Activated naive CD8-positive, alpha-beta T cell treated with anti-CD3 and anti-CD28 coated beads, Interleukin-2, amount 50 U/mL, for 24 hours (primary cell): ENCODE measurements at places on chromosomes 5 and 9.
A peak's percentile ranks its signal among the peaks of the same experiment; 100 is the strongest.

DNA sequence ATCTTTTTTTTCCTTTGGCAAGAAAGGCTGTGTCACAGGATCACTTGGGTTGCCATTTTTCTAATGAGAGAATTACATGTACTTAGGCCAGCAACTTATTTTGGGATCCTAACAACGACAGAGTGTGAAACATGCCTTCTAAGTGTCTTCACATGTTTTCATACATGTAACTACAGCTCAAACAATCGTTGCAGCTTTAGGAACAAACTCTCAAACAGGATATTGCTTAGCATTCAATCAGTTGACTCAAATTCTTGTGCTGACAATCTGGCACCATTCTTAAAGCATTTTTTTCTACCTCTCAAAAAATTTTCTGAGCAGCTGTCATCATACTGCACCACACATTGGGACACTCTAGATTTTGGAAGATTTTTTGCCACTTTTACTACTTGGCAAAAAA, 435.5 kb downstream of the HINT1 start:
- DNase-seq, result no peak

DNA sequence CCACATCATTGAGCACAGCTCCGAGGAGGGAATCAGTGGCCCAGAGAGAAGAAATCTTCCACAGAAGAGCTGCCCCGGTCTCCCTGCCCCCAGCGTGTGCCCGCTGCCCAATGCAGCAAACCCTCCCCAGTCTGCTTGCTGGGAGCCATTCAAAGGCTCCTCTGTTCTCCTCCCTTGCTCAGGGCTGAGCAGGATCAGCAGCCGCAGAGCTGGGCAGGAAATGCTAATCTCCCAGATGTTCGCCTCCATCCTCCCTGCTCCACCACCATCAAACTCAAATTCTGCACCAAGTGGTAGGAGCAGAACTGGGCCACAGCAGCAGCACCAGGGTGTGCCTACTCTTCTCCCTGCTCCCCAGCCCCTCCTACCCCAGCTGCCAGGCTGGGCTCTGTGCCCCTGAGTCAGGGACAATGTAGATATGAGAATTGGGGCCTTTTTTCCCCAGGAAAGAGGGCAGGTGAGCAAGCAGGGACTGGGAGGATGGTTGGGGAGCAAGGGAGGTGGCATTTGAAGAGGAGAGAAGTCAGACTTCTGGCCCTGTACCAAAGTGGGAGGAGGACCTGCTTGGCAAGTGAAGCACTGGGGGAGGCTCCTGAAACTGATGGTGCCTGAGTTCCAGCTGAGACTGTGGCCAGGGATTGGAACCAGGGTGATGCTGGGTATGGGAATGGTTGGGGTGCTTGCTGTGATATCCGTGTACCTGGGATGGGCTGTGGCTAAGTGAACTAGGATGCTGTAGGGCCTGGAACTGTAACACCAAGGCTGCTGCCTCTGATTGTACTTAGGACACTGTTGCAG, 1.9 kb upstream of the PCDH1 start:
- DNase-seq, result no peak

- DNase-seq, result no peak
These were observed 663.8 kb upstream of the KLF4 start for GRCh38 chr9:108153416-108153815.

- no peak for DNase-seq
These were observed 28.8 kb upstream of the ELOVL7 start for GRCh38 chr5:60872892-60873291.

DNA sequence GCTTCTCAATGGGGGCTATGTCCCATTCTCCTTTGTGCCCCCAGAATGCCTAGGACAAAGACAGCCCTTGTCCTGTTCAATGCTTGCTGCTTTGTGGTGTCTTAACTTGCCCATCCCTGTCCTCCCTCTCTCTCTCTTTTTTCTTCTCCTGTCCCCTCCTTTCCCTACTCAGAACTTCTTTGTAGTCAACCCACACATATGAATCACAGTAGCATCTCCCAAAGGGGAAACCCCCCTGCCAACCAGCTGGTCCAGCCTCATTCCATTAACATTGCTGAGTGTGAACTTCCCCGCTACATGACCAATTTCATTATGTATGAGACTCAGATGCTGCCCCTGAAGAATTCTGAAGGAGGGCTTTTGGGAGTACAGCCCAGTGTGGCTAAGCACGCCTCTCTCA, 408.3 kb downstream of the ENC1 start:
- DNase-seq, result no peak

GRCh38 chr9:128372188-128372641, 1.0 kb downstream of the URM1 start:
- no peak for DNase-seq

DNA sequence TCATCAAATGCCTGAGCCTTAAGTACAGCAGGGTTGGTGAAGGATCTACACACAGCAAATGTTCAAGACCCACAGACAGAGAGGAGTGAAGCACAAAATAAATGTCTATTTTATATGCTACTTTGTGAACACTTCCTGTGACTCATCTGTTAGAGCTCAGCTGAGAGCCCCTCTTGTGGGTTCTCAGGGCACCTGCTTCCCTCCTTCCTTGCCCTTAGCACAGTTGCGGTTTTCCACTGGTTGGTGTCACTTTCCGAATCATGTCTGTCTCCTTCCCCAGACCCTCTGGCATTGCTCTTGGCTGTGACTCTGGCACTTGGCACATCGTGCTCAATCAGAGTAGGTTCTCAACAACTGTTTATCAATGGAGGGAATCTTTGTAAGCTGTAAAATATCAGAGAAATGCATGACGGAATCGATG, 128.5 kb upstream of the STC2 start:
- DNase-seq, result no peak

DNA sequence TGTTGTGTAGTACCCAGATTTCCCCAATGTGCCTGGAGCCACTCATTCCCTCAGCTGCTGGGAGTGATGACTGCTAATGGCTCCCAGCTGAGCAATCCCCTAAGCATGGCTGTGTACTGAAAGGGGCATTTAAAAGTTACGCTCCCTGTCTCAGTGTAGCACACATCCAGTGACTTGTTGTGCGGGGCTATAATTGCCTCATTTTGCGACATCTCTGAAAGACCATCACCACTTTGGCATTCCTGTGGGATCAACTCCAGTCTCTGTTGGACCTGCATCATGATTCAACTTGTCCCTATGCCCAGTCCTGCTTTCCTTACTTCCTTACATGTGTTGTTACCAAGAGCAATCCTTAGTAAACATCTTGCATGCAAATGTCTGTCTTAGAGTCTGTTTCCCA, 201.2 kb upstream of the MPDZ start:
- no peak for DNase-seq

DNA sequence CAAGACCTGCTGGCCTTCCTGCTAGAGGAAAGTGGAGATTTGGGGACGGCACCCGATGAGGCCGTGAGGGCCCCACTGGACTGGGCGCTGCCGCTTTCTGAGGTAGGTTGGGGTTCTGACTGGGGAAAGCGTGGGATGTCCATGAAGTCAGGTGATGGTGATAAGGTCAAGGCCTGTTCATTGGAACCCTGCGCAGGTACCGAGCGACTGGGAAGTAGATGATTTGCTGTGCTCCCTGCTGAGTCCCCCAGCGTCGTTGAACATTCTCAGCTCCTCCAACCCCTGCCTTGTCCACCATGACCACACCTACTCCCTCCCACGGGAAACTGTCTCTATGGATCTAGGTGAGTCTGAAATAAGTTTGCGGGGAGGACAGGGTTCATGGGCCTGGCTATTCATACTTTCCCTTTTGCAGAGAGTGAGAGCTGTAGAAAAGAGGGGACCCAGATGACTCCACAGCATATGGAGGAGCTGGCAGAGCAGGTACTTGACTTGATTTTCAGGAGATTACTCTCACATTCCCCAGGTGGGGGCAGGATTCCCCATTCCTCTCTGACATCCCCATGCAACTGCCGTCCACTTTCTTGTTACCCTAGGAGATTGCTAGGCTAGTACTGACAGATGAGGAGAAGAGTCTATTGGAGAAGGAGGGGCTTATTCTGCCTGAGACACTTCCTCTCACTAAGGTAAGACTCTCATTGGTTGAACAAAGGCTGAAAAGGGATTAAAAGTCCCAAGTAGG, 505 bp downstream of the CREB3 start:
- peak; percentile 52 for DNase-seq

DNA sequence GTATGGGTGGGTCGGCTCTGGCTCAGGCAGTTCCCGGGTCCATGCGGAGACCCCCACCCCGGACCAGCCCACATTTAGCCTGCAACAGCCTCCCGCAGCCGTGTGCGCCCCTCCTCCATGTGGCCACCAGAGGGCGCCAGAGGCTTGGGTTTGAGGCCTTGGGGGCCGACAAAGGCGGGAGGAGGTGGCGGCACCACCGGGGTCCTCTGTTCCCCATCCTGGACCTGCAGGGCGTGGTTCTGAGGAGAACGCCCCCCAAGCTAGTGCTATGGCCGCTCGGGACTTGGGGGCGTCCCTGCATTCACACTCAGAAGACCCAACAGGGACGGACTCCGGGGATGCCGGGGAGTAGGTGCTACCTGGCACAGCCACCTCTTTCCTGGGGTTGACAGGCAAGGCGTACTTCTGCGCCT, 16.5 kb downstream of the ASS1 start:
- DNase-seq, result peak; percentile 80

DNA sequence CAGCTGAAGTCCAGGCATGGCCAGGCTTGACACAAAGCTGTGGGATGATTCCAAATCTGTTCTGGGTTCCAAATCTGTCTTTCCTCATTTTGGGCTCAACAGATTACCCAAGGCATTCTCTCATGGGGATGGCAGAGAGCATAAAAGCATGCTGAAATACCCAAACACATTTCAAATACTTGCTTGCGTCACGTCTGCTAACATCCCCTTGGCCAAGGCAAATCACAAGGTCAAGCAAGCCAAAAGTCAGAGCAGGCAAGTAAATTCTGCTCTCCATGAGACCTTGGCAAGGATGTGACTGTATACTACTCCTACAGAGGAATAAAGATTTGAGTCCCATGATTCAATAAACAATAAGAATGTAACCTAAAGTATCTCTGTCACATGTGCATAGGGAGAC, 306.7 kb downstream of the EPB41L4A start:
- DNase-seq, result no peak

GRCh38 chr5:73497497-73498056, 665 bp upstream of the BTF3 start:
- DNase-seq, result no peak

DNA sequence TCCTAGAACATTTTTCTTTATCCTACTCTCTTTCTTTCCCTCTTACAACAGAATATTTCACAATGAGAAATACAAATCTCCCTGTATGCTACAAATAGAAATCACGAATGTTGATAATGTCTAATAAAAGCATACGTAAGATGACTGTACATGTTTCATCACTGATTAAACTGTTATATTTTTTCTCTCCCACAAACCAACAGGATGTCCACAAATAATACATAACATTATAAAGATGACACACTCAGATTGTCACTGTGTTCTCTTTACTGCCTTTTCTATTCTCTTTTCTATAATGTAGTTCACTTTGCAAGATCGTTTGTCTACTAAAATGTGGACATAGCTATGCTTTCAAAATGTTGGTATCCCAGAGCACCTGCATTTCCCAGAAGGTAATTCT, 90.7 kb upstream of the PARP8 start:
- no peak for DNase-seq

- DNase-seq, result no peak
These were observed 24.5 kb downstream of the CDC42SE2 start for GRCh38 chr5:131288328-131288727.

- DNase-seq, result no peak
These were observed 145.7 kb downstream of the ZSWIM6 start for GRCh38 chr5:61477788-61478187.
